ENCODE measurements at places on chromosomes 4 and X.

GRCh38 chr4:74805601-74806000 is 11.3 kb upstream of the BTC start:
- no peak for DNase-seq

DNA sequence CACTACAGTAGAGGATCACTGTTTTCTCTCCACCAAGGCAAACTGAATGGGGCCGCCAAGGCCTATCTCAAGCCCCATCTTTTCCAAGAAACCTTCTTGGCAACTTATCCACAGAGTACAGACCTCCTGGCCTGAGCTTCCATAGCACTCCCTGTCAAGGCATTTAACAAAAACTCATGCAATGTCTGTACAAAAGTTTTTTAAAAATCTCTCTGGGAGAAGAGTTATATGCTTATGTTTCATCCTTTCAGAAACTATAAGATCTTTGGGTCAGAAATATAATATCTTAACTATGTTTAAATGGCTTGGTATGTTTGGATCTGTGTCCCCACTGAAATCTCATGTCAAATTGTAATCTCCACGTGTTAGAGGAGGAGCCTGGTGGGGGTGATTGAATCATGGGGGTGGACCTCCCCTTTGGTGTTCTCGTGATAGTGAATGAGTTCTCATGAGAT is 13.6 kb downstream of the ADAMTS3 start:
- DNase-seq = no peak

- no peak for DNase-seq
Measured at GRCh38 chr4:19693936-19694570, 557.7 kb upstream of the SLIT2 start.

GRCh38 chr4:129668092-129668491 is 572.1 kb downstream of the C4orf33 start:
- no peak for DNase-seq

DNA sequence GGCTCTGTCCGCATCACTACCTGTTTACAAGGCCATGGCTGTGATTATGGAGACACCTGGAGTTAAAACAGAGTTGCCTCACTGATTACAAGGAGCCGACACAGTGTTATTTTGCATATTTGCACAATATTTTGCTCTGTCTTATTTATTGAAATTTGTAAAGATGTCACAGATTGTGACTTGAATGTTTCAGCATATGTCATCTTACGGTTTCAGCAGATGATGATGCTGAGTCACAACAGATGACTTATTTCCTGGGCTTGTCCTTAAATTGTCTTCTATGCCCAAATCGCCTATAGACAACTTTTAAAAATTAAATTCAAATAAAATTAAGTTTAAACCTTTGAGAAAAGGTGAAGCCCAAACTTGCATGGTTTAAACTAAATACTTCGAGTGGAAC is 87.1 kb upstream of the INPP4B start:
- DNase-seq = no peak

GRCh38 chrX:87900320-87900908 is 382.8 kb downstream of the KLHL4 start:
- peak; percentile 0 for DNase-seq

DNA sequence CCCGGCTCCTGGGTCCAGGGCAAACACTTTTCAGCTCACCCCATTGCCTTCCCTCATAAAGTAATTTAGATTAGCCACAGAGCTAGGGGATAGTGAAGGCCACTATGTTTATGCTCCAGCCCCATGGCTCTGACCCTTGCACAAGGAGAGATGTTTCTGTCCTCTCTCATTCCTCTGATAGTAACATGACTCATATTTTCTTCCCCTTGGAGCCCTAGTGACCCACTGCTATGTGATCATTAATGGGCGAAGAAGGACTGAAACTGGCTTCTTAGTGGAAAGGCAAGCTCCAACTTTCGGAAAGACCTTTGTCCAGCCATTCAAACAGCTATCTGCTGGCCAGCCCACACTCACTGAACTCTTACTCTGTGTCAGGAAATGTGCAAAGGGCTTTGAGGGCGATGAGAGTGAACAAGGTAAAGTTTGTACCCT is 12.3 kb downstream of the CLDN2 start:
- DNase-seq = no peak

GRCh38 chrX:98077440-98077839 is 1193.7 kb downstream of the RPA4 start:
- DNase-seq = no peak

DNA sequence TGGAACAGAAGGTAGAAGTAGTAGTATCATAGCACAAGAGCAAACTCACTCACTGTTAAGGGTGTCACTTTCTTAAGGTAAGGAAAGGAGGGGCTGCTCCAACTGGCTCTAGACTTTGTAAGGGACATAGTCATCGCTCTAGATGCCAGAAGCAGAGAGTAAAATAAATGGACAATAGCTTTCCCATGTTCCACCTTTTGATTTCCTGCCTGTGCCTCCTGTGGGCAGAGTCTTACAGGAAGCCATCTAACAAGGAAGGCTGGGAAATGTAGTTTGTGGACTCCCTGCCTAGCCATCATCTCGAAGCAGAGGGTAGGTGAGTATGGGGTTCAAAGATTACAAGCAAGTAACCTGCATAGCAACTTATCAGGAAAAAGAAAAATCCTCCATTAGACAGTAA is 1.7 kb upstream of the METTL14 start:
- DNase-seq = no peak

DNA sequence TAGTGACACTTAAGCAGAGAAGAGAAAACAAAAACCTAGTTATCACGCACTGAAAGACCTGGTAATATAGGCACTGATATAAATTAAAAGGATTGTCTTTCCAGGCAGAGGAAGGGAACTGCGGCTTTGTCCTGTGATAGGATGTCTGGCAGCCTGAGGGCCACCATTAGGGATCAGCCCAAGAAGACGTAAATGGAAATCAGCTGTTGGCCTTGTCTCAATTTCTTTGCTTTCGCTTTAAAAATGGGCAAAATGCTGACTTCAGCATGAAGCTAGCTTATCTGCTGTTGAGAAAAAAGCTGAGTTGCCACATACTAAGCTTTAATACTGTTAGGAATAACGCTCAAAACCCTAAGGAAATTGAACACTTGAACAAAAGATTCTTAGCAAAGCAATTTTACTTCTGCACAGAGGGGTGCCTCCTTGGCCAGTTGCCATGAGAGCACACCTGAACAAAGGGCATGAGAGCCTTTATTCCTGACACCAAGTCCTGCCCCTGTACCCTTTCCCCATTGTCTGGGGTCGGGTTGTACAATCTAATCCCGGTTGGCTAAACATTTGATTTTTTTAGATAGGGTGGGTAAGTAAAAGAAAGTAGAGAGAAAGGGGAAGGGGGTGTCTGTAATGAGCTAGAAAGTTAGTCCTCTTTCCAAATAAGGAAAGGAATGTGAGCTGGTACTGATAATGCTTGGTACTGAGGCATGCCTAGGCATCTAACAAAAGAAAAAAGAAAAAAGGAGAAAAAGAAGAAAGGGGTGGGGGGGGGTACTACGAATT is 85.1 kb upstream of the UCP1 start:
- no peak for DNase-seq

DNA sequence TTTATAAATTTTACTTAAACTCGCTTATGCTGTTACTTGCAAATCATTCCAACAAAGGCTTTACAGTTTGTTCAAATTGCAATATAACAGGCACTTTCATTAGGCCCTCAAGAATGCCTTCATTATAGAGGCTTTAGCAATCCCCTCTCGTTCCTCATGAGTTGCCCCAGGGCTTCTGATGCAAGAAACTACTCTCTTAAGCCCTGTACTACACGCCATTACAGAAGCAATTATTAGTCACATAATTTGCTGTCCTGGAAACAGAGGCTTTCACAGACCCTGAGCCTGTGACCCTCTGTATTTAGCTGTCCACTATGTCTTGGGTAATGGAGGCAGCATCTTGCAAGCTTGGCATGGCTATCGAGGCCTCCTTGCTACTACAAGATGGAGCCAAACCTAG is 965.9 kb upstream of the DIAPH2 start:
- DNase-seq = no peak

DNA sequence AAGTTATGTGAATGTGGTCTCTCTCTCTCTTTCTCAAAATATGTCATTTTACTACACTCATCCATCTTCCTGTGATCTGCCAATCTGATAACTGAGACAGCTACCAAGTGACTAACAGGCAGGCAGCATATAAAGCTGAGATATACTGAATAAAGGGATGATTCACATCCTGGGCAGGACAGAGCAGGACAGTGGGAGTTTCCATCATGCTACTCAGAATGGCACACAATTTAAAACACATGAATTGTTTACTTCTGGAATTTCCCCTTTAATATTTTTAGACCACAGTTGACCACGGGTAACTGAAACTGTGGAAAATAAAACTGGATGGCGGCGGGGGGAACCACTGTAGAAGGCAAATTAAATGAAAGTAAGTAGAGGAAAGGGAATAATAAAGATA is 58.6 kb upstream of the DCTD start:
- peak; percentile 14 for DNase-seq

DNA sequence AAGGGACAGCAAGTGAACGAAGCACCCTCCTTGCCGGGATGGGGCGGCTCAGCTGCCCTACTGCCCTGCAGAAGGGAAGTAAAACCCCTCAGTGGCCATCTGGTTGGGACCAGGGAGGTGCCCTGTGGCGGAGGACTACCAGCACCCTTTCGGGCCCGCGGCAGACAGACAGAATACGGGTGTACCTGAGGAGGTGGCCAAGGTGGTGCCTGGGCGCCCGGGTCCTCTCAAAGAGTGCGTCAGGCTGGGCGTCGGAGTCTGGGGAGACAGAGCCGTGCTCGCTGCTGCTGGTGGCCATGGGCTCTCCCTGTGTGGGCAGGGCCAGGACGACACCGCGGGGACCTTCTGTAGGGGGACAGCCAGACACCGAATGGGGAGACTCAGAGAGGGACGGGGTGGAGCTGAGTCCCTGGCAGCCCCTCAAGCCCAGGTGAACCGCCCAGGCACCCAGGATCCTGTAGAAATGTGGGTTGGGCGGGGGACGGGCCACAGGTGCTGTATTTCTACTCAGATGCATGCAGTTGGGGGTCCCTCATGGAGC is 29.7 kb downstream of the PDHA1 start:
- DNase-seq = no peak

DNA sequence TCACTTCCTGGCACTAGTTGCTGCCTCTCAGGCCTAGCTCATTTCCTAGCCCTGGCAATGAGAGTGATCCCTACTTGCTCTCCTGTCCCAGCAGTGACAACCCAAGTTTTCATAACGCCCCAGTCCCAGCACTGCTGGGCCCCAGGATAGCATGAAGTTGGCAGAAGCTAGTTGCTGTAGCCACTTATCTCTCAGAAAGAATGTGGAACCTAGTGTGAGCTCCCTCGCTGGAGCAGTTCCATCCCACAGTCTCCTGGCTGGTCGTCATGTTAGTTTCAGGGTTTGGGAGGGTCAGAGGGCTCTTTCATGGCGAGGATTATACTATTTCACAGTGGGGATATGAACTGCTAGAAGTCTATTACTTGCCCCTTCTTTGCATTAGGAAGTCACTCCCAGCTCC is 5.1 kb downstream of the PF4 start:
- no peak for DNase-seq

DNA sequence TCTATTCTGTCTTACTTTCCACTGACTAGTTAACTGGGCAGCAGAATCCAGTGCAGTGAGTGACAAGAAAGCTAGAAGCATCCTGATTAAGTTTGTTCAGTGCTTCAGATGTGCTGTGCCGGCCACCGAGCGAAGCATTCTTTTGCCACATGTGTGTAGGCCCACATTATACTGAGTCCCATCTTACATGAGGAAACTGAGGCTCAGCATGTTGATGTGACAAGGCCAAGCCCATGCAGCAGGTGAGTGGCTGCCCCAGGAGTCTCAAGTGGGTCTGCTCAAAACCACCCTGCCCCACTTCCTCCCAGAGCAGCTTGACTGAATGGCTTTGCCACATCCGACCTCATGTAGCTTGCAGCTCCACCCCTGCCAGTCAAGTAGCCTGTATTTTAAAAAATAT is 50.5 kb downstream of the RHOH start:
- peak; percentile 56 for DNase-seq

- no peak for DNase-seq
Measured at GRCh38 chr4:133320576-133321170, 171.6 kb downstream of the PCDH10 start.

All from activated naive CD8-positive, alpha-beta T cell treated with anti-CD3 and anti-CD28 coated beads for 36 hours (primary cell).